HuH-7 (cell line): ENCODE measurements at places on chromosomes 16 and 17.

GRCh38 chr17:3506054-3506453 lies 30.3 kb downstream of the ASPA start:
- DNase-seq = peak; percentile 60

GRCh38 chr17:82300707-82301270 lies 16.6 kb downstream of the CD7 start:
- peak; percentile 88 for DNase-seq

DNA sequence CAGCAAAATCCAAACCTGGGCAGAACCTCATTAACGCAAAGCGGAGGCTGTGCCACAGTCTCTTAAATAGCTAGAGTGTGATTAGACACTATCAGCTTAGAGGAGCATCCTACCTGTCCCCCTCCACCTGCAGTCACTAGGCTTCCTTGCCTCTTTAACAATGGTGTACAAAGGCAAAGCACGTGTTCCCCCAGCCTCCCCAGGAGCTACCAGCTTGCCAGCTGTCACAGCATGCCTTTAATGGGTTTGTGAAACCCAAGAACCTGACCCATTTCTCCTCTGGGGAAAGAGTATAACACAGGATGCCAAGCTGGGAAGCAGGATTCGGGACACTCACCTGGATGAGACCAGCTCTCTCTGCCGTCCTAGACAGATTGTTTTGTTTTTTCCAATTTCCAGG lies 37.2 kb upstream of the TBX2 start:
- no peak for DNase-seq

- DNase-seq = no peak
These were observed 4.8 kb downstream of the ARRB2 start for GRCh38 chr17:4715063-4715744.

DNA sequence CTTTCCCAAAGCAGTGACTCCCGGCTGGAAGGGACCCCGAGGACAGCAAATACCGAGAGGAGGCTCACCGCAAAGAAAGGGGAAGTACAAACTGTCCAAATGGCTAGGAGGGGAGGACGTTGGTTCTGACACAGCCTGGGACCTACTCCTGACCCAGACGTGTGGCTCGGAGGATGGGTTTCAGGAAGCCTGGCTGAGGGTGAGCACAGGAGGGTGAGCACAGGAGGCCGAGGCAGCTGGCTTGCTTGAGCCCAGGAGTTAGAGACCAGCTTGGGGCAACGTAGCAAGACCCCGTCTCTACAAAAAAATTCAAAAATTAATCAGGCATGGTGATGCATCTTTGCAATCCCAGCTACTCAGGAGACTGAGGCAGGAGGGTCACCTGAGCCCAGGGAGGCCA lies 83.2 kb downstream of the C16orf78 start:
- DNase-seq = no peak

DNA sequence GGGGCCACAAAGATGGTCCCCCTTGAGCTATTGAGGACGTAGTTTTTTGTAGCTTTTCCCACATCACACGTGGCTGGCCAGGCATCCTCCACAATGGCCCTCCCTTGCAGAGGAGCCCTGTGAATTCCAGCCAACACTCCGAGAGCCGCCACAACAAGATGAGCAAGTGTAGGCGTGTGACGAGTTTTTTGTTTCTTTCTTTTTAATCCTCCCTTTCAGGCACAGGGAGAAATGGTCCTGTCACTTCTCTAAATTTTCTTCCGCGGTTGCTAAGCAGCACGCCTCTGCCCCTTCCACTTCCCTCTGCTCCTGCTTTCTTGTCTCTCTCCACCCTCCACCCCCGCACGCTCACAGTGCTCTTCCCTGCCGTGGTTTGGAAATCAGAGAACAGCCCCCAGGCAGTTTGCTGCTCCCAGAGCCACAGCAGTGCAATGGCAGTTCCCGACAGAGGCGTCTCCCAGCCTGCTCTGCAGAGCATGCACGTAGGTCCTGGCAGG lies 68.0 kb upstream of the MRTFB start:
- no peak for DNase-seq

- DNase-seq = no peak
These were observed 207.0 kb downstream of the MAF start for GRCh38 chr16:79393564-79393963.

DNA sequence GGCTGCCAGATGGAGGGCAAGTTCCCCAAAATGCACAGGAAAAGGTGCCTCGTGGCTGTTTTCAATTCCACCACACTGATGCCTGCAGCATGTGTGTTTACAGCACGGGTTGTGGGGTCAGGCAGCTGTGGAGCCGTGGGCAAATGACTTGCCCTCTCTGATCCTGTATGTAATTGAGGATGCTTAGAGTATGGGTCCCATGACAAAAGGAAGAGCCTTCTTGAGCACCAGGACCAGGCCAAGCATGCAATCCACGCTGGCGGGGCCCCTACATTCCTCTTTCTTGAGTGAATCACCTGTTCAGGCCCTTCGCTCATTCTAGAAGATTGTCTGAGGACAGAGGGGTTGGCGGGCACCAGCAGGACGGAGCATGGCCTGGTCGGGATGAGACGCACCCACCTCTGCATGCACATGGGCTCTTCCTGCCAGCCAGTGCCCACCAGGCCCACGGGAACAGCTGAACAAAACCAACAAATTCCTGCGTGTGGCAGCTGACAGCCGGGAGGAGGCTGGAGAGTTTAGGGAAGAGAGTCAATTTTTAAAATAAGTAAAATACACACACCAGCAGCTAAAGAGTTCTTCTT lies 1.4 kb upstream of the CTRB2 start:
- no peak for DNase-seq

- DNase-seq = no peak
These were observed at the start of gene SECTM1 for GRCh38 chr17:82333279-82334171. Gene SECTM1 (minus strand): TSS chr17:82333766. CDS start chr17:82327240, 6,526 bp downstream.

DNA sequence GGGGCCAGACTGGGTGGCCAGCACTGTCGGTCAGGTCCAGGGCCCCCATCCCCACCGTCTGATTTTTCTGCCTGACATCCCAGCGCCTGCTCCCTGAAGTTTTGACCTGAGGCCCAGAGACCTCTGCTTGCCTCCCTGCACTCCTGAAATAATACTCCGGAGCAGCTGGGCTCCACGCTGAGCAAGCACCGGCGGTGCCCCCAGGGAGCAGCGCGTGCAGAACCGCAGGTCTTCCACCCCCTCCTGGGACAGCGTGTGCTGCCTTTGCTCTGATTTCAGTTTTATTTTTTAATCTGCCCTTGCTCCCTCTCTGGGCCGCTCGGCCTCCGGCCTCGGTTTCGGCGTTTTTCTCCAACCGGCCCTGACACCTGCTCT lies 132.4 kb upstream of the GSE1 start:
- no peak for DNase-seq

- DNase-seq = no peak
These were observed 2.7 kb upstream of the TRAF7 start for GRCh38 chr16:2152695-2153506.

- DNase-seq = no peak
These were observed 202.8 kb upstream of the CPHXL start for GRCh38 chr16:75929046-75929445.

DNA sequence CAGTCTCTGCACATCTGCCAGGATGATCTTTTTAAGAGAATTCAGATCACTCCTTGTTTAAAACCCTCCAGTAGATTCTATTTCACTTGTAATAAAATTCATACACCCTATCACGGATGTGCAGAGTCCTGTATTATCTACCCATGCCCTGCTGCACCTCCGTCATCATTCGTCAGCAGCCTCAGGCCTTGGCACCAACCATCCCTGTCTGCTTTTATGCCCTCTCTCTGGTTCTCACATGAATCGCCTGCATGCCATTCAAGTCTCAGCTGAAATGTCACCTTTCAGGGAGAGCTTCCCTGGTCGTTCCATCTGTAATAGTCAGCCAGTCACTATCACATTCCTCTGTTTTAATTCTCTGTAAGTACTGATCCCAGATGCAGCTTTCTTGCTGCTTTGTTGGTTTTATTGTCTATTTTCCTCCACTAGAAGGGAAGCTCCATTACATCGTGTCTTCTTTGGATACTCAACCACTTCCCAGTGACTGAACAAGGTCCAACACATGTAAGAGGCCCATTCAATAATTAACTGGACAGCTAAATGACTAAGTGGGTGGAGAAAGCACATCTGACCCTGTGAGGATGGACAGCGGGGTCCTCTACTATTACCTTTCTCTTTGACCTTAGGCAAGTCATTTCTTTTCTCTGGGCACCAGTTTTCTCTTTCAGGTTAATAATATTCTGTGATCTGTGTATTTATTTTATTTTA lies 81.2 kb upstream of the GOT2 start:
- DNase-seq = no peak

- peak; percentile 50 for DNase-seq
These were observed at the start of gene TMEM98 for GRCh38 chr17:32927724-32928585. Gene TMEM98 (plus strand): TSS chr17:32928153. CDS start chr17:32931529, 3,376 bp downstream.

DNA sequence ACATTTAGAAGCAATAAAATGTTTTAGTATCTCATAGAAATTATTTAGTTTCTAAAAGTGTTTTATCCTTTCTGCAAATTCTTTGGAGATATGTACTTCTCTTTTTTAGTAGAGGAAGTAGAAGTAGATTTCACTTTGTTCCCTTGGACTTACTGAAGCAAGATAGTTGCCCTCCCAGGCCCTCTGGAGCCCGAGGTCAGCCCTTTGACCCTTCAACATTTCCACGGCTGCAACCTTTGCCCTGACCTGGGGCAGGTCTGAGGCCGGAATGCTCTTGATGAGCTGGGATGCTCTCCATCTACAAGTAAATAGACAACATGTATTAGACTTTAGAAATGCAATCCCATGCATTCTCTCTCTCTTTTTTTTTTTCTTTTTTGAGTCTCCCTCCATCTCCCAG lies 167.5 kb downstream of the CDK5R1 start:
- DNase-seq = no peak

GRCh38 chr16:23920899-23921298 lies 85.1 kb downstream of the PRKCB start:
- DNase-seq = no peak

- peak; percentile 43 for DNase-seq
These were observed 5.6 kb downstream of the ALOX12 start for GRCh38 chr17:7001318-7001961.

DNA sequence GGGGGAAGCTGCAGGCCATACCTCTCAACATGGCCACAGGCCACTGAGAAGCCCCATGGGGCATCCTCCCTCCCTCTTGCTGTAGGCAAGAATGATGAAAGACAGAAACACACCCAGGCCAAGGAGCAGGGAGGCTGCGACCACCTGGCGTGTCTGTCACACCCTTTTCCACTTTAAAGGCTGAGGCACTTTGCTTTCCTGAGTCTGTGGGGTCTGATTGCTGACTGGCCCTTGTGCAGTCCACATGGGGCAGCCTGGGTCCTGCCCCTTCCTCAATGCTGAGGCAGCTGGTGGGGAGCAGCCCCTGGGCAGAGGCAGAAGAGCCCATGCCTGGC lies 8.7 kb downstream of the TMEM204 start:
- DNase-seq = no peak

DNA sequence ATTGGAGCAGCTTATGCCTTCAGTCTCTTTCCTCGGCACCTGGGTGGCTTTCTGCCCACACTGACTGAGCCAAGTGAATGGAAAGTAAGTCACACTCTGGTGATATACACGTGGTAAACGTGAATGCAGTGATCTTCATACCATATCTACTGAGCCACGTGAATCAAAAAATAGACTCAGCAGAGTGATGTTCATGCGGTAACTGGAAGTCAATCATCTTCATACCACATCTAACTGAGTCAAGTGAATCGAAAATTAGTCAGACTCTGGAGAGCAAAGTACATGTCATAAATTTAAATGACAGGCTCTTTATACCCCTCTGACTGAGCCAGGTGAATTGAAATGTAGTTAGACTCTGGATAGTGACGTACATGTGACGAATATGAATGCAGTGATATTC lies 47.1 kb upstream of the ARL4D start:
- no peak for DNase-seq

GRCh38 chr17:39688475-39688835 lies 598 bp upstream of the PGAP3 start:
- no peak for DNase-seq

DNA sequence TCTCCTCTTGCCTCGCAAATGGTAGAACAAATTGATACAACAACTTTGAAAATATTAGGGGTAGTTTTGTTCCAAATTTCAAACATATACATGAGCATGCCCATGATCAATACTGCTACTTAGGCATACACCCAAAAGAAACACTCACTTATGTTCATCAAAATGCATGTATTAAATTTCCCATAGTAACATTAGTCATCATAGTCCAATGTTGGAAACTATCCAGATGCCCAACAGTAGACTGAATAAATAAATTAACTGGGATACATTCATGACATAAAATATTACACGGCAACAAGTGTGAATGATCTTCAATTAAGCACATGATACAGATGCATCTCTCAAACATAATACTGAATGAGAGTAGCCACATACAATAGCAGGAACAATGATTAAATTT lies 391.6 kb downstream of the CDH11 start:
- no peak for DNase-seq

DNA sequence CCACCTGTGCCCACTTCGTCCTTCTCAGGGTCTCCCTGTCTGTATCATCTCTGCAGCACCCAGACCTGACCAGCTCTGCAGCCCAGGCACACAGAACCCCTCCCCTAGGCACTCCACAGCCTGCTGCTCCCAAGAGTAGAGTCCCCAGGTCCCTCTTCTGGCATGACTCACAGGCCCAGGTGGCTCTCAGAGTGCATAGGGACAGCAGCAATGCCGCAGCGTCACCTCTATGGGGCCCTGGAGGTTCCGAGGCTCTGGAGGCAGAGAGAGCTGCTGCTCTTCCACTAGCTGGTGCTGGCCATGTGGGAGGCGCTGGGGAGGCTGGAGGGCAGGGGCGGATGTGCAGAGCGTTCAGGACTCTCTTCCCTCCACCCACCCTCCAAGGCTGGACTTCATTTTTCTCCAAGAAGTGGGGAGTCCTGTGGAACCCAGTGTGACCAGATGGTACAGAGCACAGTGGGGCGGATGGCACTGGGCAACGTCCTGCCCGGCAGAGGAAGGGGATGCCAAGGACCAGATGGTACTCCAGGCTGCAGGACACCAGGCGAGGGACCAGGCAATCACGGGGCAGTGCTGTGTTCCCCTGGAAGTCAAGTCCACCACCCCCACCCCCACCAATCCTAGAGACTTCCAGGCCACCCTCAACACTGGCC lies 151.7 kb downstream of the RBFOX3 start:
- no peak for DNase-seq

DNA sequence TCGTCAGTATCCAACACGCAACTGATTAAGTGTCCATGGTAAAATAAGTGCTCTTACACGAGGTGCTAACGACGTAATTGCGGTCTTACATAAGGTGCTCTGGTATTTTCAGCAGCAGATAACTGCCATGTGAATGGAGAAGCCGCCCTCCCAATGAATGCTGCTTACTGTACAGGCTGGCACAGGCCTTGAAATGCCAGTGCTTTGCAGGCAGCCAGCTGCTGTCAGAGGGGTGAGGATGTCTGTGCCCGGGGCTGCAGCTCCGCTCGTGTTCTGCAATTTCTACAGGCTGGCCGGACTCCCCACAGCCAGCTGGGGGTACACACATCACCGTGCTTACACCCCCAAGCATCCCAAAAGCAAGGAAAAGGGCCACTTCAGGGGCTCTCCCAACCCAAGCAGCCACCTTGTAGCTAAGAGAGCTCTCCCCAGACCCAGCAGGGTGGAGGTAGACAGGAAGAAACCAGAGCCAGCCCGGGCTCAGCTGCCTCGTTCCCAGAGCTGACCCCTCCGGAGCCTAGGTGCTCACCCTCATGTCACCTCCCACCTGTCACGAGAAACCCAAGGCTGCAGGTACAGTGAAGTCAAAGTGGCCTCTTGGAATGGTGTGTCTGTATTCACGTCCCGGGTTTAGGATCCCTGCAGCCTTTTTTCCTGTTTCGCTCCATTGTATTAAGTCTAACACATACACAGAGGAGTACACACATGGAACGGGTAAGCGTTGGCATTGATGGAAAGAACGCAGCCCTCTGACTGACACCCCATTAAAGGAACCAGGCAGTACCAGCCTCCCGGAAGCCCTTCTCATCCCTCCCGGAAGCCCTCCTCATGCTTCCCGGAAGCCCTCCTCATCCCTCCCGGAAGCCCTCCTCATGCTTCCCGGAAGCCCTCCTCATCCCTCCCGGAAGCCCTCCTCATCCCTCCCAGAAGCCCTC lies 27.2 kb upstream of the RPH3AL start:
- no peak for DNase-seq
